Amygdala (tissue), 56 donors: ENCODE measurements at places on chromosomes 3 and 15.

- no peak for DNase-seq
These were observed 53.5 kb downstream of the MSL2 start for GRCh38 chr3:136142592-136142991.

- DNase-seq: no peak
These were observed 279.3 kb upstream of the RASGRP1 start for GRCh38 chr15:38843736-38844590.

DNA sequence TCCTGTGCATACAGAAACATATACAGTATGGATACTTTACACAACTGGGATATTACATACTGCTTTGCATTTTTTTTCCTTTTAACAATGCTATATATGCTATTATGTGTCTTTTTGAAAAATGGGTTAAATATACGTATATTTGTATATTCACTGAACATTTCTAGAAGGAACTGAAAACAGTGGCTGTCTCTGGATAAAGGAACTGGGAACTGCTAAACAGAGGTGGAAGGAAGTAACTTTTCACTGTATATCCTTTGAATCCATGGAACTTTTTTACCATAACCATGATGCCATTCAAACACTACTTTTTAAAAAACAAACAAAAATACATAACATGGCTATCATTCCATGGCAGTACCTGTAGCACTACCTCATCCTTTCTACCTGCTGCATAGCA lies 1.8 kb downstream of the MTFMT start:
- DNase-seq: no peak

DNA sequence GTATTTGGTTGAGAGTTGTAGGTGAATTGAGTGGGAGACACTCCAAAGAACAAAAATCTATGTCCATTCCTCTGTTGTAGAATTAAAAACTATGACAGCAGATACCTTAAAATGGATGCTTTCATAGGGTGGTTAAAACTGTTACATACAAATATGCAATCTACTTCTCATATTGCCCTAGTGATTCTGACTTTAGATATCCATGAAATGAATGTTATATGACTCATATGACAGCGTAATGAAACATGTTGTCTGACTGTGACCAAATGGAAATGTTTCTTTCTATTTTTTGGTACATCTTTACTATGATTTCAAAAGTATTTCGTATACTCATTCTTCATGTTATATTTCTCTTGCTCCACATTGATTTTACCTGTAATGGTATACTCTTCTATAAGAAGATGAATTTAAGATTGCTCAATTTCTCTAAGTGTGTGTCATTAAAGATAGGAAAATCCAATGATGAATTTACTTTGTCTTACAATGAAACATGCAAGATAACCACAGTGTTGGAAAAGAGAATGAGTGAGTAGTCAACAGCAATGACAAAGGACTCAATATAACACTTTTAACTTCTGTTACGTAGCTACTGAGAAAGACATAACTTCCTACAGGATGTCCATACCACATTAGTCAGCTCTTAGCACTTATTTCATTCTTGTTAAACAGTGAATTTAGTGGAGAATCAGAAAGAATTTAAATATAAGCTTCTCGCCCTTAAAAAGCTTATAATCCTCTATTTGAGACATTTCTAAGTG lies 79.3 kb upstream of the LSAMP start:
- no peak for DNase-seq

- no peak for DNase-seq
These were observed 106.5 kb downstream of the LIPC start for GRCh38 chr15:58538225-58538727.

DNA sequence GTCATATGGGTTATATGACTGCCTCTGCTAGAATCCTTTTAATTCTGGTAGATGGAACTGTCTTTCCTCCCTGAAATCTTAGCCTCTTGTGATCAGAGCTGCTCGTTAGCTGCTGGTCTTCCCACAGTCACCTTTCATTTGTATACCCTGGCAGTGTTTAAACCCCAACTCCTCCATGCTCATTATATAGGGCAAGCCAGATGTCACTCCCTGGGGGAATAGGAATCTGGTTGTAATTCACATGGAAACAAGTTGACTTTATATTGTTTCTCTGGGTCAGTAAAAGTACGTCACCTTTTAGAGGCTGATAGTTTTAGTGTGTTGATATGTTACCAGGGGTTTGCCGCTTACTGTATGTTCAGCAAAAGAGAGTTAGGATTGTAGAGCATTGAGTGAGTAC lies 103.5 kb downstream of the ITPR1 start:
- no peak for DNase-seq

DNA sequence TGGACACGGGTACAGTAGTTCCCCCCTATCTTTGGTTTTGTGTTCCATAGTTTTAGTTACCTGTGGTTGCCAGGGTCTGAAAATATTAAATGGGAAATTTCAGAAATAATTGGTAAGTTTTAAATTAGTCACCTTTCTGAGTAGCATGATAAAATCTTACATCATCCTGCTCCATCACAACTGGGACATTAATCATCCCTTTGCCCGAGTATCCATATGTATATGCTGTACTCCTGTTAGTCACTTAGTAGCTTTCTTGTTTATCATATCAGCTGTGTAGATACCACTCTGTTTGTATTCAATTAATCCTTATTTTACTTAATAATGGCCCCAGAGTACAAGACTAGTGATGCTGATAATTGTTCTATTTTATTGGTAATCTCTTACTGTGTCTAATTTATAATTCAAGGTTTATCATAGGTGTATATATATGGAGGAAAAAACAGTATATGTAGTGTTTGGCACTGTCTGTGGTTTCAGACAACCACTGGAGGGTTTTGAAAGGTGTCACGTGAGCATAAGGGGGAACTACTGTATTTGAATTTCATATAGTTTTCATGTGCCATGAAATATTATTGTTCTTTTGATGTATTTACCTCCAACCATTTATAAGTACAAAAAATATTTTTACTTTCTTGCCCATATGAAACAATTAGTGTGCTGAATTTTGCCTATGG lies 41.4 kb downstream of the CTDSPL2 start:
- no peak for DNase-seq
